ENCODE measurements at places on chromosomes 16 and 17. TPM values are rescaled to one million over a fixed set of nuclear protein-coding genes. Genes with fewer than 3 reads are reported as not detected.

- H3K4me1 ChIP-seq = peaks cover 5% of the 10 kb centered on the region
- H3K27me3 ChIP-seq = peaks cover 40% of the 10 kb centered on the region
- no peaks in the 10 kb centered on the region for H3K36me3 ChIP-seq
Measured at GRCh38 chr17:35486920-35487732, 38.6 kb upstream of the SLFN13 start.

- H3K36me3 ChIP-seq = no peaks in the 10 kb centered on the region
- no peak overlapping the region for H3K27ac ChIP-seq
- no peak overlapping the region for H3K4me3 ChIP-seq
- DNase-seq = peak; percentile 65
Measured at GRCh38 chr16:59993101-59993500, 1259.0 kb upstream of the GOT2 start.

DNA sequence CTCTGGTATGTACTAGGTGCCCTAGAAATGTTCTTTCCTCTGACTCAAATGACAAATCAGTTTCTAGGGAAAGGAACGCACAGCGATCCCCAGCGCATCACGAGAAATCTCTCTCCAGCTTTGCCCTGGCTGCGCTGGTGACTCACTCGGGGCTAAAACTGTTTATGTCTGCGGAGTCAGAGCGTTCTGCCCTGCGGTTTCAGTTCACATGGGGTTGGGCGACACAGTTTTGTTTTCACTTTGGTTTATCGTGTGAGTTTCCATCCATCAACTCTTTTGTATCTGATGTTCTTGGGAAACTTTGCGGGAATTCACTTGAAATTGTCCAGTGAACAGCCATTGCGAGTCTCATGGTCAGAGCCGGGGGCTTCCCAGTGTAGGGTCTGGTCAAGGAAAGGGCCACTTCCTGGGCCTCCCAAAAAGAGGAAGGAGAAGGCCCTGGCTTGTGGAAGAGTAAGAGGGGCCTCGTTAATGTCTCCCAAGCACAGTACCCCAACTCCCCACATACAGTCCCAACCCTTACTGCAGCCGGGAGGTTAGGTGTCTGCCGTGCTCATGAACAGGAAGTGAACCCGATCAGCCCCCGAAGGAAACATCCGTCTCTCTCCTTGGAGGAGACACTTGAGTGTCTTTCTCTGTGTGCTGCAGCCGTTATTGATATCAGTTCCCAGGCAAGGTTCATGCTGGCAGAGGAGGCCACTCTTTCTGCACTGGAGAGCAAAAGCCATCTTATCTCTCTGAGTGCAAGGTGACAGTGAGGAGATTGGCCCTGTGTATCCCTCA is 643.2 kb downstream of the WWOX start:
- H3K27me3 ChIP-seq = no peaks in the 10 kb centered on the region
- H3K36me3 ChIP-seq = no peaks in the 10 kb centered on the region
- H3K27ac ChIP-seq = peak overlapping the region; percentile 83
- no peak overlapping the region for H3K4me3 ChIP-seq
- H3K4me1 ChIP-seq = no peaks in the 10 kb centered on the region

Gene CETP
- not detected for total RNA-seq

- DNase-seq = no peak
- H3K4me3 ChIP-seq = no peak overlapping the region
- no peaks in the 10 kb centered on the region for H3K27me3 ChIP-seq
- no peaks in the 10 kb centered on the region for H3K36me3 ChIP-seq
- no peak overlapping the region for H3K27ac ChIP-seq
Measured at GRCh38 chr17:62870030-62870541, 62.0 kb upstream of the MARCHF10 start.

- peak overlapping the region; percentile 71 for H3K27ac ChIP-seq
- H3K27me3 ChIP-seq = no peaks in the 10 kb centered on the region
- peaks cover 72% of the 10 kb centered on the region for H3K4me1 ChIP-seq
- H3K4me3 ChIP-seq = peak overlapping the region; percentile 98
- H3K36me3 ChIP-seq = peaks cover 30% of the 10 kb centered on the region
- peak; percentile 72 for DNase-seq
Measured at GRCh38 chr17:75516619-75517296, 430 bp downstream of the TSEN54 start.

DNA sequence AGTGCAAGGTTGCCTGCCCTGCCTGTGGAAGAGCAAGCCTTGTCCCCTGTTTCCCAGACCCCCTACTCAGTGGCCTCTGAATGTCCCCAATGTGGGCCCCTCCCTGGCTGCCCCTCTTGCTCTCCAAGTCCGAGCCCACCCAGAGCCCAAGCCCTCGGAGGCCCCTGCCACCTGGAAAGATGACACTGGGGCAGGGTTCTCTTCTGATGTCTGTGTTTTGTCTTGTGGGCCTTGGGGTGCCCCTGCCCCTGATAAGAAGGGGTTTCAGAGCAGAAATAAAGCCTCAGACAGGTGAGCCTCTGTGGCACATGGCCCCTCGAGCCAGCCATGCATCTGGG is 85.4 kb upstream of the CBX4 start:
- peaks cover 92% of the 10 kb centered on the region for H3K27me3 ChIP-seq
- H3K36me3 ChIP-seq = no peaks in the 10 kb centered on the region
- H3K4me3 ChIP-seq = no peak overlapping the region

DNA sequence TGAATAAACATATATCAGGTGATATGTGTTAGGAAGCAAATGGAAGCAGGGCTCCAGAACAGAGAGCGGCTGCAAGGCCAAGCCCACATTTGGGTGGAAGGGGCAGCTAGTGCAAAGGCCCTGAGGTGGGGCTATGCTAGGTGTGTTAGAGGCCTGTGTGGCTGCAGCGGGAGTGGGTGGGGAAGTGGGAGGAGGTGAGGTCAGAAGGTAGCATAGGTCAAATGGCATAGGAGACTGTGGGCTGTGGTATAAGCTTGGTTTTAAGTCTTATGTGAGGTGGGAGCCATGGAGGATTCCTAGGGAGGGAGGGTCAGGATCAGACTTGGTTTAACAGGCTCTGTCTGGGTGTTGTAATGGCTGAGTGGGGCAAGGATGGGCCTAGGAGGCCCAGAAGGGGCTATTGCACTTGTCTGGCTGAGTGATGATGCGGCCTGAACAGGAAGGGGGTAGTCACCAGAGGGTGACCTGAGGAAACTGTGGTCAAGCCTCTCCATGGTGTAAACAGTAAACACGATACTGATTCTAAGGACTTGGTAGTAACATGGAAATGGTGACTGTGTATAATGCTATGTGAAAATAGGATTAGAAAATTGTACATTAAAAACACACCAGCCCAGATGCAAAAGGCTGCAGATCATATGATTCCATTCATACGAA is 31.1 kb downstream of the RAI1 start:
- H3K36me3 ChIP-seq = no peaks in the 10 kb centered on the region
- no peaks in the 10 kb centered on the region for H3K27me3 ChIP-seq
- DNase-seq = no peak
- H3K4me3 ChIP-seq = no peak overlapping the region

- H3K4me1 ChIP-seq = peaks cover 20% of the 10 kb centered on the region
- H3K4me3 ChIP-seq = no peak overlapping the region
- no peak overlapping the region for H3K27ac ChIP-seq
- peaks cover 19% of the 10 kb centered on the region for H3K36me3 ChIP-seq
Measured at GRCh38 chr16:67034487-67034886, 5.5 kb downstream of the CBFB start.

DNA sequence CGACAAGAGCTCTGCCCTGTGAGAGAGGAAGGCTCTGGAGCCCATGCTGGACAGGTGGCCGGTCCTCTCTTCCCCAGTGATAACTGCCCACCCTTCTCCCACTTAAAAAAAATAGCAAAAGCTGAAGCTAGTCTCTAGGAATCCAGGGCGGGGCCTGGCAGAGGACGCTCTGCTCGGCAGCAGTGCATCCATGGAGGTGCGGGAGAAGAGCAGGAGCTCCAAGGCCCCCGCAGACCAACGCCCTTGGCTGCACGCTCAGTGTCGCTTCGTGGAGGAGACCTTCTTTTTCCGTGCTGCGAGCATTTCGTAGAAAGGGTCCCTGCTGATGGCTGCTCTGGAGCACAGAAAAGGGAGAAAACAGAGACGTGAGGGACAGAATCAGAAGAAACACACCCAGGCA is 98.6 kb upstream of the DNAH17 start:
- no peaks in the 10 kb centered on the region for H3K27me3 ChIP-seq
- DNase-seq = no peak
- H3K36me3 ChIP-seq = peaks cover 85% of the 10 kb centered on the region

Gene ACSM5
- 1.8 TPM for total RNA-seq

DNA sequence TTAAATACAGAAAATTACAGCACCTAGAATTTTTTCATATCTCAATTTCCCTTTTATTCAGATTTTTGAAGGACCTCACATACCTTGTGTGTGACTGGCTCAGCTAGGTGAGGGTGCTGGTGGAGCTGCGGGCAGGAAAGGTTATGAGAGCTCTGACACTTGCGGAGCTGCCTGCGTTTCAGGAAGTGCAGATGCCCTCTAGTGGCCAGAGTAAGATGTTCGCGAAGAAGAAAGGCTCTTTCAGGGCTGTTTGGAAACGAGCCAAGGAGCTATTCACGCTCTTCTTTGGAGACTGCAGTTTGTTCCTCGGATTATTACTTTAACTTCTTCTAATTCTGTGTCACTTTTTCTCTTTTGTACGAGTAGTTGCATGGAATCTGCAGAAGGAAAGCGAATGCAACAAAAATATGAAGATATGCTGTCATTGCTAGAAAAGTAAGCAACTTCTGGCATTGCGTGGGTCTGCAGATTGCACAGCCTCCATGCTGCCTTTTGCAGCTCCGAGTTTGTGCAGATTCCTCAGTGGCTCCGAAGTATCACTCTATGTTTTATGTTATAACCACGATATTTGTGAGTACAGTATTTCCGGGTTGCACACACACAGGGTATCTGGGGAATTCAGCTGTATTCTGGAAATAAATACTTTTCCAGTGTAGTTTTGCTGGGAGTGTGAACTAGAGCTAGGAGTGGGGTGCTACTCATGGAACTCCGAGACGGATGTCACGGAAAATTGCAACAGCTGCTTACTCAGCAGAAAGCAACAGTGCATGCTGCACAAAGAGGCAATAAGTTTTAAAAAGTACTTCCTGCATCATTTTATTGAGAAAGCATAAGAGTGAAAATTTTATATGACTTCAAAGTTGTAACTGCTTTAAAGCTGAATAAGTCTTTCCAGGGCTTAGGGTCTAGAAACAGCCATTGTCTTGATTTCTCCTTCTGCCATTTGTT is 46.3 kb downstream of the DNAH9 start:
- no peaks in the 10 kb centered on the region for H3K36me3 ChIP-seq
- H3K27ac ChIP-seq = no peak overlapping the region
- H3K4me1 ChIP-seq = no peaks in the 10 kb centered on the region
- peak; percentile 72 for DNase-seq
- no peak overlapping the region for H3K4me3 ChIP-seq

DNA sequence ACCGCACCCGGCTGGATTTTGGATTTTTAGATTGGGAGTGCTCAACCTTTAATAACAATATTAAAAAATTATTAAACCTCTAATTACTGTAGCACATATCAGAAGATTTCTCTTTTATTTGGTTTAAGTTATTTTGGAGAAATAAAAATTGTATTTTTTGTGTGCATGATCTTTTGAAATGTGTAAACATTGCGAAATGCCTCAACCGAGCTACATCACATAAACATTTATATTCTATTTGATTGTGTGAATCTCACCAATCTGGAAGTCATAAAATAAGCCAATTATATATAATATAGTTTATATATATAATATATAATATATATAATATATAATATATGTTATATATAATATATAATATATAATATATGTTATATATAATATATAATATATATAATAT is 696.2 kb upstream of the RBFOX1 start:
- H3K4me3 ChIP-seq = no peak overlapping the region
- H3K27ac ChIP-seq = no peak overlapping the region
- H3K4me1 ChIP-seq = no peaks in the 10 kb centered on the region
- no peak for DNase-seq
- no peaks in the 10 kb centered on the region for H3K36me3 ChIP-seq

Gene MRPL10
- total RNA-seq = 25.6 TPM

DNA sequence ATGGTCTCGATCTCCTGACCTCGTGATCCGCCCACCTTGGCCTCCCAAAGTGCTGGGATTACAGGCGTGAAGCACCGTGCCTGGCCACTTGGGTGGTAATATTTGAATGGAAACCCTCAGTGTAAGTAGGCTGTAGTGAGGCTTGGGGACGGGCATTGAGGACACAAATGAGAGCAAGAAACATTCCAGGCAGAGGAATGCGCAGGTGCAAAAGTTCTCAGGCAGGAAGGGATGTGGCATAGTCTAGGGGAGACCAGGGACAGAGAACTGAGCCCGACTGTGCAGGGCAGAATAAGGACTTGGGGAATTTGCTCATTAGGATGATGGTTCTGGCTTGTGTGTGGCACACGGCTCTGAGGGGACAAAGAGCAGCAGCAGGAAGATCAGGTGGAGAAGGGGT is 54.8 kb downstream of the GRB2 start:
- H3K4me1 ChIP-seq = peaks cover 63% of the 10 kb centered on the region
- no peak overlapping the region for H3K27ac ChIP-seq
- H3K36me3 ChIP-seq = no peaks in the 10 kb centered on the region

Gene ATP1B2
- total RNA-seq = not detected

Gene PSME3IP1
- total RNA-seq = 104 TPM

DNA sequence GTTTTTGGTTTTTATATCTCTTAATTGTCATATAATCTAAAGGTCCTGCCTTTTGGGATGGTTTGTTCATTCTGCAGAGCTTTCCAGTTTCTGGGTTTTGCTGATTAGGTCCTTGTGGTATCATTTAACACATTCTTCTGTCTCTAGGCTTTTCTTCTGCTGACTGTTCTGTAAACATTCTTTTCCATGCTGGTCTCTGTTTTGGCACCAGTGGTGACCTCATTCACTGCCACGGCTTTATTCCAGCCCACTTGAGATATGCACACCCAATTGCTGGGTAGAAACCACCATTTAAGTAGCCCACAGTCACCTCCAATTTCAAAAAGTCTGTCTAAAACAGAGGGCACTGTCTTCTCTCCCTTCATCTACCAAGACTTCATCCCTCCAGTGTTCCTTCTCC is 31.1 kb upstream of the COX10 start:
- no peaks in the 10 kb centered on the region for H3K27me3 ChIP-seq
- no peaks in the 10 kb centered on the region for H3K4me1 ChIP-seq
- H3K36me3 ChIP-seq = peaks cover 10% of the 10 kb centered on the region
- no peak overlapping the region for H3K4me3 ChIP-seq
- DNase-seq = no peak
- H3K27ac ChIP-seq = no peak overlapping the region

Gene MAP2K6
- 11.2 TPM for total RNA-seq

- peak overlapping the region; percentile 31 for H3K27ac ChIP-seq
- H3K36me3 ChIP-seq = no peaks in the 10 kb centered on the region
- H3K4me1 ChIP-seq = no peaks in the 10 kb centered on the region
- DNase-seq = no peak
- no peak overlapping the region for H3K4me3 ChIP-seq
Measured at GRCh38 chr16:49542946-49543630, 169.5 kb downstream of the C16orf78 start.

GRCh38 chr17:35218915-35219314 is 24.0 kb upstream of the SLFN5 start:
- H3K36me3 ChIP-seq = no peaks in the 10 kb centered on the region
- DNase-seq = no peak
- no peaks in the 10 kb centered on the region for H3K27me3 ChIP-seq
- H3K4me3 ChIP-seq = no peak overlapping the region
- H3K27ac ChIP-seq = no peak overlapping the region

DNA sequence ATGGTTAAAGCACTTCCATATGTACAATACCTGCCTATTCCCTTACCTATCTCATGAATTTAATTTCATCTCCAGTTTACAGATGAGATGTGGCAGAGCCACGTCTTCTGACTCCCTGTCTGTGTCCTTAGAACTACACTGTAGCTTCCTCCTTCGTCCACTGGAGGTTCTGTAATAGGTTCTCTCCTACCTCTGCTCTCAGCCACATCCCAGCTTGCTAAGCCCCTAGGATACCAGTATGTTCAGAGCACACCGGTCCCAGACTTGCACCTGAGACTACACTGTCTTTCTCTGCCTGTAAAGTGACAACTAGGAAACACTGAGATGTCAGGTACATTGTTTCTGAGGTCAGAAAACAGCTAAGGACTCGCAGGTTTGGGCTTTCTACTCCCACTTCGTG is 3.8 kb upstream of the RASL10B start:
- no peaks in the 10 kb centered on the region for H3K27me3 ChIP-seq
- DNase-seq = no peak
- peaks cover 55% of the 10 kb centered on the region for H3K36me3 ChIP-seq
- H3K4me3 ChIP-seq = no peak overlapping the region
